ENCODE measurements at places on chromosomes 13 and 19. TPM values are rescaled to one million over a fixed set of nuclear protein-coding genes. Genes with fewer than 3 reads are reported as not detected.

Gene FFAR2
- 1.6 TPM for total RNA-seq

GRCh38 chr13:23865026-23865425, 24.2 kb downstream of the MIPEP start:
- H3K36me3 ChIP-seq: peaks cover 8% of the 10 kb centered on the region
- DNase-seq: no peak
- H3K27ac ChIP-seq: no peak overlapping the region
- H3K27me3 ChIP-seq: no peaks in the 10 kb centered on the region

DNA sequence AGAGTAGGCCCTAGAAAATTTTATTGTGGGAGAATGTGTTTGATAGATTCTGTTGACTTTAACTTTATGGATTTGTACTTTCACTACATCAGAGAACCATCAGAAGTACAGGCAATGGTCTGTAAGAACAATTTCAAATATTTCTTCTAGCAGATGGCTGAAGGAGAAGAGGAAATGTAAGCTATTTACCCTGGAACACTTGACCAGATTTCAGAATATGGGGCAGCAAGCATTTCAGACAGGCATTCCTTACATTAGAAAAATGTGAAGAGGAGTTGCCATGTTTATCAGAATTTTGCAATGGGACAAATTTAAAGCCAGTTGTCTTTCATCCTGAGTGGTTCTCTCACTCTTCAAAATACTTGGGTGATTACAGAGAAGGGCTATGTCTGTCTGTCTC, 7.5 kb downstream of the FRY start:
- no peaks in the 10 kb centered on the region for H3K36me3 ChIP-seq
- DNase-seq: no peak
- no peak overlapping the region for H3K27ac ChIP-seq
- no peaks in the 10 kb centered on the region for H3K27me3 ChIP-seq

GRCh38 chr13:27006519-27007161, 165.0 kb downstream of the USP12 start:
- H3K36me3 ChIP-seq: no peaks in the 10 kb centered on the region
- peaks cover 4% of the 10 kb centered on the region for H3K4me1 ChIP-seq
- H3K27me3 ChIP-seq: peaks cover 7% of the 10 kb centered on the region

Measured in natural killer cell (primary cell).